ENCODE measurements at places on chromosomes 13 and 19.

DNA sequence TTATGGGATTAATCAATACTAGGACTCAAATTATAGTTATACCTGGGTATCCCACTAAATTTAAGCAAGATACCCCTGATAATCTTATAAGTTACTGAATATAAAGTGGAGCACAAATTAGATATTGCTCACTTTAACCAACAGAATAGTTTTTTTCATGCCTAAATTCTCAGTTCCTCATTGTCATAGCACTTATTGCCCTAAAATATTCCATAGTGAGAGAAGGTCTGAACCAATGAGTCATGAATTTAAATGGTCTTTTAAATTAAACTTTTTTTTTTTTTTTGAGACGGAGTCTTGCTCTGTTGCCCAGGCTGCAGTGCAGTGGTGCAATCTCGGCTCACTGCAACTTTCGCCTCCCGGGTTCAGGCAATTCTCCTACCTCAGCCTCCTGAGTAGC, 42.4 kb downstream of the ZNF136 start:
- DNase-seq, result no peak

DNA sequence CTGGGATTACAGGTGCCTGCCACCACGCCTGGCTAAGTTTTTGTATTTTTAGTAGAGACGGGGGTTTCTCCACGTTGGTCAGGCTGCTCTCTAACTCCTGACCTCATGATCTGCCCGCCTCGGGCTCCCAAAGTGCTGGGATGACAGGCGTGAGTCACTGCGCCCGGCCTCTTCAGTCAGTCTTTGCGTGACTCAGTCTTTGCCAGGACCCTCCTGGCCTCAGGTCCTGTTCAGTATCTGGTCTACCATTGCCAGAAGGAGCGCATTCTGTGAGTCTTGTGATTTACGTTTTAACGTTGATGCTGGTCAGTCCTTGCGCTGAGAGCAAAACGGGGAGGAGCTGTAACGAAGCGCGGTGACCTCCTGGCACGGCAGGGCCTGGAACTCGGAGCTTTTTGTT, 7.6 kb upstream of the HMG20B start:
- no peak for DNase-seq

DNA sequence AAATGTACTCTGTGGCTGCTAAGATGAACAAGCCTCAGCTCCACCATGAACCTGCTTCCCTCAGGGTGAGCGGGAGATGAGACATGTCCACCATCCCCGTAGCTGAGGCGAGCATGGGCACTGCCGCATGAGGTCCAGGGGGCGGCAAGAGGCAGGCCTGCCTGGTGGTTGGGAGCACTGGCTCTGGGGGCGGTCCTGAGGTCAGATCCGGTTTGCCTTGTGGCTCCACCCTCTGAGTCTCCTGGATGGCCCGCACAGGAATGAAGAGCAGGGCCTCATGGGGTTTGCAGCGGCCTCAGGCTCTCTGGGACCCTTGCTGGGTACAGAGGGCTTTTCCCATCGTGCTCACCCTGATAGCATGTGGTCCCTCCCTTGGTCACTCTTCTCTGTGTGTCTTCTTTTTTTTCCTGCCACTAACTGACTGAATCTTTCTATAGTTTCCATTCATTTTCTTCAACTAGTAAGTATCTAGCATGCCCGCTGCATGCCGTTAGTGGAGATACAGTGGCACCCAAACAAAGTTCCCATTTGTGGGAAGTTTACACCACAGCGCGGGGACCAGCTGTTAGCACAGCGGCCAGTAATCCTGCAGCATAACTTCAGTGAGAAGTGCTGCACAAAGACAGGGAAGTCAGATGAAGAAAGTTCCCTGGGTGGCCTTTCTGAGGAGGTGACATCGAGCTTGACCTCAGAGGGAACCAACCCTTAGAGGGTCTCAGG, 37.3 kb downstream of the CAPN12 start:
- no peak for DNase-seq

DNA sequence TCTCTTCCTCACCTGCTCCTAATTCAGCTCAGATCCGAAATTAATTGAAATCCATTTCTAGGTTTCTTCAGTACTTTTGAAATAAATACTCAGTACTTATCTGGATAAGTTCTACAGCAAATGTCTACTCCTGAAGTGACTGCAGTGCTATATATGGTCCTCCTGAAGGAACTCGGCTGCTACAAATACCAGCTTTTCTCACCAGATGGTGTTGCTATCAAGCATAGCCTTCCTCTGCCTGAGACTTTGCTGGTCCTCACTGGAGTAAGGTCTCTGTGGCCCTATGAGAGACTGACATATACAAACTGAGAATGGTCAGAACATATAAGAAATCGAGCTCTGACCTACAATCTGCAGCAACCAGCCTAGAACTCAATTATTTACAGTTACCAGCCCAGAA, 161.6 kb downstream of the NDFIP2 start:
- DNase-seq, result no peak

- DNase-seq, result peak; percentile 74
Measured at GRCh38 chr13:100088644-100089464, at the start of gene PCCA. Gene PCCA (plus strand): TSS chr13:100089093. CDS start chr13:100089121, 28 bp downstream.

DNA sequence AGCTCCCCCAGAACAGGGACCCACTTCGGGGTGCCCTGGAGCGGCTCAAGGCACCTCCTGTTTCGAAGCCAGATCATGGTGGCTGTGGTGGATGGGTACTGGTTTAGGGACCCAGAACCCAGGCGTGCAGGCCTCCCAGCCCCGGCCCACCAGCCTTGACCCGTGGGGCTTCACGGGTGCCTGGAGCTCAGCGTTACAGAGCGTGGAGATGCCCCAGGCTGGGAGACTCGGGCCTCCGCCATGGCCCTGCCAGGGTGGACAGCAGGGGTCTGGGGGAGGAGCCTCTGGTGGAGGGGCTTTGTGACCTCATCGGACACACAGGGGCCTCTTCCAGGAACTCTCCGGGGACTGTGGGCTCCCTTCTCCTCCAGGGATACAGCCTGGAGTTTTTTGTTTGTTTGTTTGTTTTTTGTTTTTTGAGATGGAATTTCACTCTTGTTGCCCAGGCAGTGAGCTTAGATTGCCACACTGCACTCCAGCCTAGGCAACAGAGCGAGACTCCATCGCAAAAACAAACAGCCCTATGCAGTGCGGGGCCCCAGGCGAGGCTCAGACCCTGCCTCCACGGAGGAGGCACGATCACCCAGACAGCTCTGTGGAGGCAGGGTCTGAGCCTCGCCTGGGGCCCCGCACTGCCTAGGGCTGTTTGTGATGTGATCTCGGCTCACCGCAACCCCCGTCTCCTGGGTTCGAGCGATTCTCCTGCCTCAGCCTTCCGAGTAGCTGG, at the start of gene GARIN5B:
GARIN5B (minus strand) TSS at position 271 of the 727 bp plus-strand sequence; CDS start at position 77, 194 bp downstream.
- DNase-seq, result no peak

DNA sequence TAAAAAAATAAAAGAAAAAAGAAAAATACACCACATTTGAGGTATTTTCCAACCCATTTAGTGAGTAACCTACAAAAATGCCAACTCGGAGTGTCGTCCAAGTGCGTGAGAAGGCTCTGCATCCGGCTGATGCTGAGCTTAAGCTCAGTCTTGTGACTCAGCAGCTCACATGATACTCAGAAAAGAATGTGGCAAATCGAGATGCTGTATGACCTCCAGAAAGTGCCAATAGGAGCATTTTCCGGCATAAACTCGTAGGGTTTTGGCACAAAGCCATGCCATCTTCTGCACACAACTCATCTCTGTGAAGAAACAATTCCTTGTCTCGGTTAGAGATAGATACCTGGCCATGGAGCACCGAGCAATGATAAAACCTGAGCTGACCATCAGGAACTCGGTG, 58.5 kb downstream of the TRPM4 start:
- DNase-seq, result no peak

- DNase-seq, result no peak
Measured at GRCh38 chr13:46324976-46325375, 62.1 kb downstream of the RUBCNL start.

- no peak for DNase-seq
Measured at GRCh38 chr13:94090773-94091480, 388.6 kb downstream of the DCT start.

- DNase-seq, result no peak
Measured at GRCh38 chr19:54918499-54918898, 12.6 kb downstream of the NCR1 start.

DNA sequence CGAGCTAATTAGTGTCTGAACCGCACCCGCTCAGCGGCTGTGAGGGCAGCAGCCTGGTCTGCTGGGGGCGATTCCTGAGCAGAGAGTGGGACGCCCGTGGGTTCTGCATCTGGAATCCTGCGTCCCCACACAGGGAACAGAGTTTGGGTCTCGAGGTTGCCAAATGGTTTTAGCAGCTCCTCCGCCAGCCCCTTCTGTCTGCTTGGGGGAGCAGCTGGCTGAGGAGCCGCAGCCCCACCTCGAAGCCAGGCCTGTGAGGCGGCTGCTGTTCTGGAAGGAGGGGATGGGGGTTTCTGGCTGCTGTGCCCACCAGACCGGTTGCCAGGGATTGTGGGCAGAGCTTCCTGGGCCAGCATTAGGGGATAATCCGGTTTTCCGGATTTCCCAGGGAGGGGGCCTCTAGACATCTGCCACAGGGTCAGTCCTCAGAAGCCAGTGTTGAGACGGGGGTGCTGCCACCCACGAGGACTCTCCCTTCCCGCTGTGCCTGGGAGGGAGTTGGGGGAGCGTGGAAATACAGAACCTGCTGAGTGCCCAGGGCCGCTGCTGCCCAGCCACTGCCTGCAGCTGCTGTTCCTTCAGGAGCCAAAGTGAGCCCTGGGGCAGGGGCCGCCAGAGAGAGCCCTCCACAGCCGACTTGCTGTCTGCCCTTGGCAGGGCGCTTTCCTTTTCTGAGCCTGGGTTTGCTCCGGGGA, 2.0 kb downstream of the CDC34 start:
- DNase-seq, result no peak

- no peak for DNase-seq
Measured at GRCh38 chr13:107066355-107066754, 498.4 kb upstream of the ARGLU1 start.

- no peak for DNase-seq
Measured at GRCh38 chr19:46861691-46862502, 1.1 kb downstream of the ARHGAP35 start.

DNA sequence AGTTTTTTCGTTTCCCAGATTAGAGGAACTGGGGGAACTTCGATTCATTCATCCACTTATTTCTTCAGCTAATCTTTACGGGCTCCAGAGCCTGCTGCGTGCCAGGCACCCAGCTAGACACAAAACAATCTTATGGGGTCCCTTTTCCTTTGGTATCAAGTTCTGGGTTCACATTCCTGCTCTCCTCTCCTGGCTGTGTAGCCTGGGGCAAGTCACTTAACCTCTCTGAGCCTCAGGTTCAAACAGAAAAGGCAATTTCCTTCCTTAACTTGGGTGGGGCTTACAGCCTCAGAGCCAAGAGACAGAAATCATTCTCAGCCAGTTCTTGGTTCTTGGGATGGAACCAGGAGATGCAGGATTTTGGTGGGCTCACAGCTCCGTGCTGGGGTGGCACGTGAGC, 5.9 kb downstream of the SHD start:
- no peak for DNase-seq

- no peak for DNase-seq
Measured at GRCh38 chr19:30344446-30345425, 27.4 kb upstream of the ZNF536 start.

GRCh38 chr19:40464059-40465024, 1.2 kb downstream of the BLVRB start:
- peak; percentile 62 for DNase-seq

DNA sequence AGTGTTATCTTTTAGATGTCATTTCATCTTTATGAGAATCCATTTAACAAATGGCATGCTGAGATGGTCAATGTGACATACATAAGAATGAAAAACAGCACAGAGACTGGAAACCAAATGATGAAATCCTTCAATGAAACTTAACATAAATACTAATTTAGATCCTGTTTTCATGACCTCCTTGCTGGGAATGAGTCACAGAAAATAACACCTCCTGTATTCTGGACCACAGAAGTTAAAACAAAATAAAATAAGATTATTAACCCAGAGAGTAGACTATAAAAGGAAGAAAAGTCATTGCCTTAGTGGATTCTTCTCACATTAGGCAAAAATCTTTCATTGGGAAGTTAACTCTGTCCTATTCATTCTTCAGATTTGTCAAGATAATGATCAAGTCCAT, 1.6 kb downstream of the DIAPH3 start:
- no peak for DNase-seq

DNA sequence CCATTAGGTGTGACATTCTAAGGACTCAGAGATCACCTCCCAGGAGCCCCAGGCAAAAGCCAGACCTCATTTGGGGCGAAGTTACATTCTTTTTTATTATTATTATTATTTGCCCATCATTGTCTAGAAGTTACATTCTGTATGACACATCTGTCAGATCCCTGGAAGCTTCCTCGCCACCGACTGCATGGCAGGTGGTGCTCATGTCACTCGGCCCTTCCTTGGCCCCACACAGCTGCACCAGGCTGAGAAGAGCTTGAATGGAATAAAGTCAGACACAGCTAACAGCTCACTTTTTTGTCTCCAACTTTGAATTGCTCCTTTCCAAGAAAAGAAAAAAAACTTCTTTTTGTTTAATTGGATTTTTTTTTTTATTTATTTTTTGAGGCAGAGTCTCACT, 41.4 kb upstream of the LDLR start:
- no peak for DNase-seq

DNA sequence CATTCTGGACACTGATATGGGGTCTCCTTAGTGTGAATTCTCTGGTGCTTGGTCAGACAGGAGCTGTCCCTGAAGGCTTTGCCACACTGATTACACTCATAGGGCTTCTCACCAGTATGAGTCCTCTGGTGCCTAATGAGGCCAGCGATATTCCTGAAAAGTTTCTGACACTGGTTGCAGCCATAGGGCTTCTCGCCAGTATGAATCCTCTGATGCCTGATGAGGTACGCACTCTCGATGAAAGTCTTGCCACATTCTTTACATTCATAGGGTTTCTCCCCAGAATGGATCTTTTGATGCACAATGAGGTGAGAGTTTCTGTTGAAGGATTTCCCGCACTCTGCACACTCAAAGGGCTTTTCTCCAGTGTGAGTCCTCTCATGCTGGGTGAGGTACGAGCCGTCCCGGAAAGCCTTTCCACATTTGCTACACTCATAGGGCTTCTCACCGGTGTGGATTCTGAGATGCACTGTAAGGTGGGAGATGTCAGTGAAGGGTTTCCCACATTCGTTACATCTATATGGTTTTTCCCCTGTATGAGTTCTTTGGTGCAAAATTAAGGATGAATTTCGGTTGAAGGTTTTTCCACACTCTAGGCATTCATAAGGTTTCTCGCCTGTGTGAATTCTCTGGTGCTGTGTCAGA, 22.4 kb downstream of the ZNF329 start:
- no peak for DNase-seq

DNA sequence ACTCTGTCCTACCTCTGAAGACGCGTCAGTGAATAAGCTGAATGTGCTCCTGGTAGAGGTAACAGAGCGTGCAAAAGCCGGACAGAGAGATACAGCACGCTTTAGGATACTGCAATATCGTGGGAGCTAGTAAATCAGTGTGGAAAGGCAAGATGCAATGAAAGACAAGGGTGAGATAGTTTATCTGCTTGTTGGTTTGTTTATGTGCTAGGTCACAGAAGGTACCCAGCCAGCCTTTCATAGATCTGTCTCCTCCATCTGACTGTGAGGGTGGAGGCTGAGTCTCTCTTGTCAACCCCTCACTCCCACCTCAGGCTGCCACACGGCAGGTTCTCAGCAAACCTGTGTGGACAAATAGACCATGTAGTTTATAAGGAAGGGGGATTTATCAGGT, 904 bp upstream of the GIPC1 start:
- no peak for DNase-seq
